ENCODE measurements at places on chromosomes 11 and 22. TPM values are rescaled to one million over a fixed set of nuclear protein-coding genes. Genes with fewer than 3 reads are reported as not detected.

MPEG1 gene
- not detected for total RNA-seq

PATE4 gene
- not detected for total RNA-seq

TENM4 gene
- 4.3 TPM for total RNA-seq

VSIG10L2 gene
- total RNA-seq = not detected

GRAMD1B gene
- 25.9 TPM for total RNA-seq

HPX gene
- 1.0 TPM for total RNA-seq

GRCh38 chr11:131612533-131612932, 242.1 kb downstream of the NTM start:
- no peak for DNase-seq

- DNase-seq = no peak
Observed at GRCh38 chr11:108775324-108775723, 110.5 kb downstream of the DDX10 start.

DNA sequence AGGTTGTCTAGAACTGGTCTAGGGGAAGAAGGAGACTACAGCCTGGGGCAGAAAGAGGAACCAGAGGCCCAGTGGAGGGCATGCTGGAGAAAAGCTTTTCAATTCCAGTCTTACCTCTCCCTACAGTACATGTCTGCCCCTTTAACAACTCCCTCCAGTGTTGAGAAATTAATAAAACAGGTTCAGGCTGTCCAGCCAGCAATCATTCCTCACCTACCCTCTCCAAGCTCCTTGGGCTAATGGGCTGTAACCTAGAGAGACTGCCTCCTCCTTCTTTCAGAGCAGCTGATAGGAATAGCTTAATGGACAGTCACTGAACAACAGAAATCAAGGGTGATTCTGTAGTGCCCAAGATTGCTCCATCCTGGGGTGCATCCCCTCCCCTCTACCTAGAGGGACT, 8.8 kb downstream of the SLC35F2 start:
- DNase-seq = no peak

- DNase-seq = no peak
Observed at GRCh38 chr11:100769165-100769564, 82.1 kb downstream of the ARHGAP42 start.

DNA sequence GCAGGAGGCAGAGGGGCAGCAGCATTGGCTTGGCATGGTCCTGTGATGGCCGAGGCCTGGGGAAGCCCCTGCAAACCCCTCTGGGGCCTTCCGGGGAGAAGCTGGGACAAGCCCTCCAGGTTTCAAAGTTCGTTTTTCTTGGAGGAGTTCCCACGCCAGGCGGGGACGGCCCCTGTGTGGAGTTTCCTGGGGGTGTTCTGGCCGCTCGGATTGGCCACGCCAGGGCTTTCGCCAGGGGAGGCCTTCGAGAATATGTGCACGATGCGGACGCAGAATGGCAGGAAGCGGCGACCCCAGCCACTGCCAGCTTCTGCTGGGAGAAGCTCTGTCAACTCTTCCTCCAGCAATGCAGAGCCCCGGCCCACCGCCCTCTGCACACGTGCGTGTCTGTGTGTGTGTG, 102.3 kb upstream of the ASPHD2 start:
- DNase-seq = no peak

- peak; percentile 68 for DNase-seq
Observed at GRCh38 chr11:3021125-3021524, 29.0 kb upstream of the NAP1L4 start.

GRCh38 chr22:47206666-47207218, 444.3 kb downstream of the TBC1D22A start:
- DNase-seq = no peak

GRCh38 chr22:44274918-44275630, 37.7 kb downstream of the SHISAL1 start:
- no peak for DNase-seq

GRCh38 chr22:22391543-22391942, 117.0 kb downstream of the ZNF280B start:
- DNase-seq = no peak

GRCh38 chr11:36558571-36559413, 9.0 kb upstream of the RAG1 start:
- DNase-seq = no peak

GRCh38 chr11:1122664-1123002, 35.1 kb upstream of the MUC5AC start:
- no peak for DNase-seq
